Esophagus squamous epithelium (tissue), 5 donors: ENCODE measurements at places on chromosomes 11 and 22.

DNA sequence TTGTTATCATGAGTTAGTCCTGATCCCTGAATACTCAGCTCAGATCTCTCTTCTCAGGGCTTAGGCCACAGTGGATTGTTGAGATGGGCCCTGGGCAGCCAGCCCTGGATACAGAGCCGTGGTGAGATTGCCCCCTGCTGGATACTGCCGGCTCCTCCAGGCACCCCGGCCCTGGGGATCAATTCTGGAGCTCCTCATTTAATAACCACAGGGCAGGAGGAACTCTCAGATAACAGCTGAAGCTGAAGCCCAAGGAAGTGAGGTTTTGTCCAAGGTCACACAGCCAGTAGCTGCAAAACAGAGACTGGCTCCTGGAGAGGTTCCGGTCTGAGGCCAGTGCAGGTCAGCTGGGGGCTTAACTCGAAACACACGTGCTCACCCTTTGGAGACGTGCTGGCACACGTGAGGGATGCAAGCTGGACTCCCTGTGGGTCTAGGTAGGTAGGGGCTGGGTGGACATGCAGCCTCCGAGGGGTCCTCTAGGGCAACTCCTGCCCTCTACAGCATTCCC lies 16.0 kb downstream of the USH1C start:
- DNase-seq = no peak

DNA sequence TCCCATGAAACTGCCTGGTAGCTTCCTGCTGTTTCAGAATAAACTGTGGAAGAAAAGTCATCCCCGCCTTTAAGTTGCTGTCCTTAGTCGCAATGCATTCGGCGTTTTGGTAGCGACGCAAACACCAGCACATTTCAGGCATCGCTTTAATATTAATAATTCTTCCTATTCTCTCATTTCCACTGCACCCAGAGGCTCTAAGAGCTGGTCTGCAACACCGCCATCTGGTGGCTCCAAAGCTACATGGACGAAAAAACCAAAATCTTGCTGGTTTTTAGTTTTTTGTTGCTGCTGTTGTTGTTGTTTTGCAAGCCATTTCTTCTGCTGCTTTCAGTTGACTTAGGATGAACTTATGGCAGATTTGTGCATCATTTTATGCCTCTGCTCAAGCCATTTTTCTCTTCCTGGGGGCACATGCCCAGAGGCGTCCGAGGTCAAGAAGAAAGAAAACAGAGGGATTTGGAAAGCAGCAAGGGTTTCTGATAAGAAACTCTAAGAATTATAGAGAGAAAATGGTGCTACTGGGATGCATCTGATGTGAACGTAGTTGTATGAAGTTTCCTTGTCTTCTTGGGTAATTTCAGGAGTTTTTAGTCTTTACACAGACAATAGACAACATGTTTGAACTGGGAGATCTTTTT lies 345.4 kb upstream of the KIRREL3 start:
- DNase-seq = no peak

- no peak for DNase-seq
These were observed 98.5 kb downstream of the SMCO4 start for GRCh38 chr11:93444617-93445073.

- no peak for DNase-seq
These were observed 164.6 kb upstream of the PDGFD start for GRCh38 chr11:104328512-104328907.

GRCh38 chr11:35618497-35619115 lies 346 bp downstream of the FJX1 start:
- no peak for DNase-seq

DNA sequence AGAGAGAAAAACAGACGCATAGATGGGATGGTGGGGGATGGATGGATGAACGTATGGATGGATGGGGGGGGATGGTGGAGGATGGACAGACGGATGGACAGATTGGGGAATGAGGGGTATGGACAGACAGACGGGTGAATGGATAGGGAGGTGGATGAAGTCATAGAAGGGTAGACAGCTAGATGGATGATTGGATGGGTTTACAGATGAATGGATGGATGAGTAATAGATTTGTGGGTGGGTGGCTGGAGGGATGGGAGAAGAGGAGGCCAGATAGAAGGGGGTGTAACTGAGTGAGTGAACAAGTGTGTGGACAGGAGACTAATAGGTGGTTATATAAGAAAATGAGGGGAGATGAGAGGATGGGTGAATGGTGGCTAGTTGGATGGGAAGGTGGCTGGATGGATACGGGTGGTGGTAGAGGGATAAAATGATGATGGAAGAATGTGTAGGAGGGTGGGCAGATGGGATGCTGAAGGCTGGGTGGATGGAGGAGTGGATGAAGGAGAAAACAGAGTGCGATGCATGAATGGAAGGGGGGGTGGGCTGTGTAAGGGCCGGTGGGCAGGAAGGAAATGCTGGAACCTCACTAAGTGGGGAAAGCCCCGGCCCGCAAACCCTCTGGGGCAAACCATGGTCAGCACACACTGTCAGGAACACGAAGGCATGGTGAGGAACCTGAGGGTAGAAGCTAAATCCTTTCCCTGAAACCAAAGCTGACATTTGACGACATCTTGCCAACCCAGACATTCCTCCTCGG lies 21.6 kb downstream of the ARVCF start:
- DNase-seq = no peak

DNA sequence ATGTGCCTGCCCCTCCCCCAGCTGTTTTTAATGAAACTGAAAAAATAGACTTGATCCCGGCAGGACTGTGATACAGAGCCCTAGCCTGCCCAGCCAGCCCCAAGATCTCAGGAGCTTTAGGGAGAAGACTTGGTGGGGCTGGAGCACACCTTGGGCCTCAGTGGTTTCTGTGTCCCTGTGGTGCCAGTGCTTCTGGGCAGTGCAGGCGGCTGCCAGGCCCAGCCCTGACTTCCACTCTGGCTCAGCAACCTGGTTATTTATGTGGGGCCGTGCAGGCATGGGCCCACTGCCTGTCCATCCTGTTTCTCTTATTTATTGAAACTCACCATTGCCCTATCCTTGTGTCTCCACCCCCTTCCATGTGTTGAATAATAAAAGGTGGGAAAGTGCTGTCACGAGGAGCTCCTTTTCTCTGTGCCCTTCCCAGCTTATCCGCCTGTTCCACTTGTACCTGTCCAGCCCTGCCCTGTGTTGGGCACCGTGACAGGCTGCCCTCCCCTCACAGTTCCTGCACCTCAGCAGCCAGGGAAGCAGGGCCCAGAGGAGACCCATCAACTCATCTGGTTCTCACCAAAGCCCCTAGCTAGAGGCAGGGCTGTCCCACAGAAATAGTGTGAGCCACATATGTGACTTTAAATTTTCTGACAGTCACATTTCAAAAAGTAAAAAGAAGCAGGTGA lies 20.2 kb downstream of the RELT start:
- DNase-seq = no peak

GRCh38 chr11:76206077-76206326 lies 300 bp downstream of the WNT11 start:
- no peak for DNase-seq

DNA sequence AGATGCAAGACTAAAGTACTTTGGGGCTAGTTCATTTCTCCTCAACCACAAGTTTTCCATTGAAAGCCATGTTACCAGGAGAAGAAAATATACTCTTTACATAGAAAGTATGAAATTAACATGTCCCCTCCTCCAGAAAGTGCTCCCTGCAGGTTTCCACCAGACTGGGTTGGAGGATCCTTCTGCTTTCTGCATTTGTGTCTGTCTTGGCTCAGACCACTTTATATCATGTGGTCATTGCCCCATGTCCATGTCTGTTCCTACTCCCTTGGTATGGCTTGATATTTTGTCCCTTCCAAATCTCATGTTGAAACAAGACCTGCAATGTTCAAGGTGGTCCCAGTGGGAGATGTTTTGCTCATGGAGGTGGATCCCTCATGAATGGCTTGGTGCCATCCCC lies 28.4 kb upstream of the ACER3 start:
- no peak for DNase-seq

GRCh38 chr11:109858152-109858551 lies 235.0 kb upstream of the ZC3H12C start:
- no peak for DNase-seq

- DNase-seq = no peak
These were observed 62.8 kb upstream of the PRR5 start for GRCh38 chr22:44638971-44639760.

DNA sequence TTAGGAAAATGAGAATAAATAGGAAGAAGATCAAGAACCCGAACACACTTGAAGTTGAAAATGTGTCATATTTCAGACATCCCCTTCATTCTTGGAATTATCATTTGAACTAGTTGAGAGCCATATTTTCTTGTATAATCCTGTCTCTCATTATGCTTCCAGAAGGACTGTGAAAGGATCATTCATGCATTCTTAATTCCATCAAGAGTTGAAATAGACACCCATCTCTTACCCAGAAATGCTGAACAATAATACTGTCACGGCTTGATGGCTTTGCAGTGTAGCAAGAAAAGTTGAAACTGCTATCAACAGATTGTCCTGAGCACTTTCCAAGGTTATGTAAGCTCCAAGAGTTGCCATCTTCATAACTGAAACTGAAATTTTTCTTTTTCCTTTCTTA lies 79.7 kb downstream of the ARHGAP42 start:
- DNase-seq = no peak

DNA sequence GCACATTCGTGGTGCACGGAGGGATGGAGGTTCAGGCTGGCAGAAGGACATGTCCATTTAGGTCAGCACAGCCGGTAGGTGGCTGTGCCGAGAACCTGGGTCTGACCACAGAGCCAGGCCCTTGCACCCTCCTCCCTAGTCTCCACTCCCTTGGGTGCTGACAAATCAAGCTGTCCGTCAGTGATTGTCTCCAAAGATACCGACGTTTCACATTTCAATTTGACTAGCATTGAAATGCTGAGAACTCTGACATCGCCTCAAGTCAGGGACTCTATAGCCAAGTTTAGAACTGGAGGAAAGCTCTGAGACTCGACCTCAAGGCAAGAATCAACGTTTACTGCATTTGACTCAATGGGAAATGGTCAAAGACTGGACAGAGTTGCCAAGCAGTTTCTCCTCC lies 1321.1 kb downstream of the TBC1D22A start:
- no peak for DNase-seq
